ENCODE measurements at places on chromosomes 6 and 20.

DNA sequence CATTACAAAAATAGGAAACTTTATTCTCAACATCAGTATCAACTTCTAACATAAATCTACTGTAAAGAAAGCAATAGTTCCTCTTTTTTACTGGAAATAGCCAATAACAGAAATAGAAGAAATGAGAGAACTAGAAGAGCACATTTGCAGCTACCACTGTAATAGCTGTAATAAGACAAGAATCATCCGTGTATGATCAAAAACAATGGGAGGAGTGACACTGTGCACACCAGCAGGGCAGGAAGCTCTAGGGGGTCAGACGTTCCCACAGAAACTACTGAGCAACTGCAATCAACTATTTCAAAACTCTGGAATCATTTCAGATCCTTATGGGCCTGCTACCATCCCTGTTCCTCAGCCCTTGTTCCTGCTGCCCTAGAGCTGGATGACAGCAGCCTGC is 43.7 kb downstream of the NINL start:
- DNase-seq = no peak

DNA sequence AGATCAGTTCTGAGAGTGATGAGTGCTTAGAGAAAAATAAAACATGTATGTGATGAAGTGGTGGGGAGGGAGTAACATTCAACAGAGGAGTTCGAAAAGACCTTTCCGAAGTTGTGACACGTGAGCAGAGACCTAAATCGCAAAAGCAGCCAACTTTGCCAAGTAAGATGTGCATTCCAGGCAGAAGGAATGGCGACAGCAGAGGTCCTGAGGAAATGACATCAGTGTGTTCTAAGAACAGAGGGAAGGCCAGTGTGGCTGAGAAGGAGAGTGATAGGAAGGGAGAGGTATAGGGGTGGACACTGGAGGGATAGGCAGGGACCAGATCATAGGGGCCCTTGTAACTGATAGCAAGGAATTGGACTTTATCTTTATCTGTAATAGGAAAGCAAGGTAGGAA is 51.3 kb downstream of the ADAT2 start:
- DNase-seq = no peak

DNA sequence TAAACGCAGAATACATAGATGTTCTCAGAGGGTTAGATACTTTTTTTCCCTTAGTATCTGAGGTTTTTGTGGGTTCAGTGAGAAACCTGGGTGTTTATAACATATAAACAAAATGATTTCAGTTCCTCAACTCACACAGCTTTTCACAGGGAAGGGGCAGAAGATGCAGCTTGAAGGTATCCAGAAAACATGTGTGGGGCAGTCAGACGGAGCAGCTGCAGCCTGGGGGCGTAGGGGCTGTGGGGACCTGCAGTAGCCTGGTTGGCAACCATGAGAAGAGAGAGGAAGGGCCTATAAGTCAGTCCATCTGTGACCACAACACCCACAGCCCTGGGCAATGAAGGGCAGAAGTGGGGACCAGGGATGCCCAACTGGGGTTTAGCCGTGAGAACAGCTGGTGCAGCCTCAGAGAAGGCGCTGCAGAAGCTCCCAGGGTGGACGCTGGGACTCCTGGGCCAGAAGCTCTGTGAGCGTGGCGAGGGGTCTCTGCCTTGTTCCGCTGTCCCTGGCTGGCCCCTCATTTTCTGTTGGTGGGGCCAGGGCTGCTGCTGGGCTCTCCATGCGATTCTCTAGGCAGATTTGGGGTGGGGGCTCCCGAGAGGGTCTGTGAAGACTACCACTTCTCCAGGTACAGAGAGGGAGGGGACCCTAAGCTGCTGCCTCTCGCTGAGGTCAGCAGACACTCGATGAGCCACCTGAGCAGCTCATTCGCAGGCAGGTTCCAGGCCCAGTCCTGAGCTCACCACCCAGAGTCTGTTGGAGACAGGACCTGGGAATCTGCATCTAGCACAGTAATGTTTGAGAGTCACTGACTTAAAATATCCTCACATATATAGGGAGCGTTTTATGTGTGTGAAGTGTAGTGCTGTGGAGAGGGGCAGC is 181.2 kb downstream of the ZDHHC14 start:
- DNase-seq = no peak

DNA sequence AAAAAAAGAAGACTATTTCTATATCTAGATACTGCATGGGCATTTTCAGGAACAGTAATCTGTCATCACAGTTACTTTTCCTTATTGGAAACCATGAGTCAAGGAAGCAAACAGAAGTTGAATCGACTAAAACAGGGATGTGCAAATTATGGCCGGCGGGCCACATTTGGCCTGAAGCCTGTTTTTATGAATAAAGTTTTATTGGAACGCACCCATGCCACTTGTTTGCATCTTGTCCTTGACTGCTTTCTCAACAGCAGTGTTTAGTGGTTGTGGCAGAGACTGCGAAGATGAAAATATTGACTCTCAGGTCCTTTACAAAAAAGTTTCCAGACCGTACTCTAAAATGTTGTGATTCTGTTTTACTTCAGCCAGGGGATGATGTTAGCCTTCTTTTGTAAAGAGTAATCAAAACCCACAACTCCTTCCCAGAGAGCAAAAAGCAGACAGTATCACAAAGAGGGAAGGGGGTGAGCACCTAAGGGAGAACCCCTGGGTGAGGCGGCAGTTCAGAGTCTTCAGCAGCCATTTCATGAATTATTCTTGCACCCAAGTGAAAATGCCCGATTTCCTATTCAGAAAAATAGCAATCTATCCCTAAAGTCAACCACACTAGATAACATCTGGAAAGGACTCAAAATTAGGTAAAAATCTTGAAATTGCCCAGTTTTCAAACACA is 190.4 kb downstream of the MYLK4 start:
- DNase-seq = no peak

DNA sequence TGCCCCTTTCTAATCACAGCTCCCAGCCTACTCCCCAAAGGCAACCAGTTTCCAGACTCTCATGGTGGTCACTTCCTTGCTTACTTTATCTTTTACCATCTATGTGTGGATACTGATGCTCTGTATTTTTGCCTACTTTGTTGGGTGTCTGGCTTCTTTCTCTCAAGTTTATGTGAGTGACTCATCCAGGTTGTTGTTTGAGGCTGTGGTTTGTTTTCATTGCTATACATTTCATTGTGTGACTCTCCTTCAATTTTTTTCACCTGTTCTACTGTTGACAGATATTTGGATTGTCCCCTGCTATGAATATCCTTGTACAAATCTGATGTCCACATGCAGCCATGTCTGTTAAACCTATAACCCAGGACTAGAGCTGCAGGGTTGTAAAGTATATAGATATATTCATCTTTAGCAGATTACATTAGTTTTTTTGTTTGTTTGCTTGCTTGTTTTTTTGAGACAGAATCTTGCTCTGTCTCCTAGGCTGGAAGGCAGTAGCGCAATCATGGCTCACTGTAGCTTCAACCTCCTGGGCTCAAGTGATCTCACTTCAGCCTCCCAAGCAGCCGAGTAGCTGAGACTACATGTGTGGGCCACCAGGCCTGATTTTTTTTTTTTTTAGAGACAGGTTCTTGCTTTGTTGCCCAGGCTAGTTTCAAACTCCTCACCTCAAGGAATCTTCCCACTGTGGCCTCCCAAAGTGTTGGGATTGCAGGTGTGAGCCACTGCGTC is 72.9 kb upstream of the EEF1E1 start:
- DNase-seq = no peak

DNA sequence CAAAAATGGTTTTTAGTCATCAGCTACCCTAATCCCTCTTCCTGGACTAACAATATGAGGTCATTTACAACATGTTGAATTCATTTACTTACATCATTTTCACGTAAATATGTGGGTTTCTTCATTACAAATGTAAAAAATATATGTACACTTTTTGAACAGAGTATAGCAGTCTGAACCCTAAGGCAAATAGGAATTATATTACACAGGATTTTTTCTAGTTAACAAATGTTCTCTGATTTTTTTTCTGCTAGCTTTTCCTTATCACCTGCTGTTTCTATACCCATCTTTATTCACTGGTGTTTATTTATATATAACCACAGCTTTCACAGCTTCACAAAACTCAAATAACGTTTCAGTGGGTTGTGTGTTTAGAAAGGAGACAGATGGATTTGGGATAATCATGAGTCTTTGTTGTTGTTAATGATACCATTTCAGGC is 21.0 kb upstream of the CD2AP start:
- DNase-seq = no peak

DNA sequence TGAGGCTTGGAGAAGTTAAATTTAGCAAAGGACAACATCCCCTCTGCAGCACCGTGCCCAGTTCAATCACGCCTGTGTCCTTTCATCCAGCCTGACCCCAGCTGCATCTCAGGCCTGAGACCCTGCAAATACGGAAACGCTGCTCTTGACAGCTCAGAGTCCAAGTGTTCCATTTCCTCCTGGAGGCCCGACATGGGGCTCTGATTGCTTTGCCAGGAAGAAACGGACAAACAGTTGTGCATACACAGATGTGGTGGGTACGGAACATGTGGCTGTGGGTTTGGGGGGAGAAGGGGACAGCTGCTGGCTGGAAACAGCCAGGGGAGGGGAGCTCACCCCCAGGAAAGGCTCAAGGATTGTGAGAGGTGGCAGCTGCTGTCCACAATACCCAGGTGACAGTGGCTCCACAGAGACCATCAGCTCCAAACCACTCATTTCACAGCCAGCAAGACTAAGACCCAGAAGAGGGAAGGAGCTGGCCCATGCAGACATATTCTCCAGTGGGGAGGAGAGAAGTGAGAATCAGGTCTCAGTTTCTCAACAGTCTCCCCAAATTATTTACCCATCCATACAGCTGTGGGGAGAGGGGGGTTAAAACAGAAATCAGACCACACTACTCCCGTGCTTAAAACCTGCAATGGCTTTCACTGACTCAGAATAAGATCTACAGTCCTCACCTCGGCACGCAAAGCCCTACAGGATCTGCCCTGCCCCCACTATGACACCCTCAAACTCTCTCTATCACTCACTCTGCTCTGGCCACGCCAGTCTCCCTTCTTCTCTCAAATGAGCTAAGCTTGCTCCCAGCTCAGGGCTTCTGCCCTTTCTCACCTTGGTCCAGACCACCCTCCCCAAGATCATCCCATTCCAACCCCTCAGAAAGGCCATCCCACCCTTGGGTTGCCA is 89.1 kb downstream of the PREX1 start:
- DNase-seq = no peak

GRCh38 chr6:53894091-53894490 is 99.3 kb downstream of the LRRC1 start:
- DNase-seq = peak; percentile 16

DNA sequence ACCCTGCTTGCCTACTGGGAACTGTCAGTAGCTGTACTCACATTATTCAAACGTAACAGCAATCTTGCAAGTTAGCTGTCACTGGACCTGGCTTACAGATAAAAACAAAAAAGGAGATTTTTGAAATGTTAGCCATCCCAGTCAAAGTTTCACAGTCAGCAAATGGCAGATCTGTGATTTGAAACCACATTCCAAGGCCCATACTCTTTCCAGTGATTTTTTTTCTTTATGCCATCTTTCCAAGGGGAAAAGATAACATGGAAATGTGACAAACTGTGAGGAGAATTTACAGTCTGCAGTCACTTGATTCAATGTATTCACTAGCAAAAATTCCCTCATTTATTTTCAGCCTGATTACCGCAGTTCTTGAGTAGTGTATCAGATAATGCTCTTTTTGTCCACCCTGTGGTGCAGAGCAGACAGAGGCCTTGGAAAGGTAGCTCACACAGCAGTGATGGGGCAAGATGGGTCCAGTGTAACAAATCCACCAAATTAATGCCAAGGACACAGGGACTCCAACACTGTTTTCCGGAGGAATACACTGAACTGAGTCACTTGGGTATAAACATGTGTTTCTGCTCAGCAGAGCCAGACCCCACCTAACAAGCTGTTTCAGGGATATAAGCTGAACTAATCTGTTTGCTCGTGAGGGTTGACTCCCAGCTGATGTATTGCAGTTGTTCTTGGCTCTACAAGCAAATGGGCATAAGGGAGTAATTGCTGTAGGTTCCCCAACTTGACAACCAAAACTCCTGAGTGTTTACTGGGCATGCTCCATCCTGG is 49.9 kb upstream of the ADGRF1 start:
- no peak for DNase-seq

- no peak for DNase-seq
These were observed 52.9 kb upstream of the CTNNBL1 start for GRCh38 chr20:37640600-37641561.

DNA sequence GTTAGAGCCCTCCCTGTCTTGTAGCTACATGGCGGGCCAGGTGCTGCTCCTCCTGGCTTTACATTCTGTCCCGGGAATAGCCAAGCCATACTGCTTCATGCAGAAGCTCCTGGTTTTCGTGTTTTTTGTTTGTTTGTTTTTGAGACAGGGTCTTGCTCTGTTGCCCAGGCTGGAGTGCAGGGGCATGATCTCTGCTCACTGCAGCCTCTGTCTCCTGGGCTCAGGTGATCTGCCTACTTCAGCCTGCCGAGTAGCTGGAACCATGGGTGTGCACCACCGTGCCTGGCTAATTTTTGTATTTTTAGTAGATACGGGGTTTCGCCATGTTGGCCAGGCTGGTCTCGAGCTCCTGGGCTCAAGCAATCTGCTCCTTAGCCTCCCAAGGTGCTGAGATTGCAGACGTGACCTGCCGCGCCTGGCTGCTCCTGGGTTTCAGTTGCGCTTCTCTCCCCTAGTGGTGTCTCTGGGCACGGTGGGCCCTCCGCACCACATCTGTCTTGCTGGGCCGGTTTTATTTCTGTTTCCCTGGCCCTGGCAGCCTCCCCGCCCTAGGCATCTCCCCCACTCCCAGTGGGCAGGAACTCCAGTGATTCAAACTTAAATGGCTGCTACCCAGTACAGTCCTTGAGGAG is 12.9 kb downstream of the CDYL start:
- DNase-seq = no peak

- no peak for DNase-seq
These were observed 212.5 kb upstream of the CNR1 start for GRCh38 chr6:88378639-88379038.

DNA sequence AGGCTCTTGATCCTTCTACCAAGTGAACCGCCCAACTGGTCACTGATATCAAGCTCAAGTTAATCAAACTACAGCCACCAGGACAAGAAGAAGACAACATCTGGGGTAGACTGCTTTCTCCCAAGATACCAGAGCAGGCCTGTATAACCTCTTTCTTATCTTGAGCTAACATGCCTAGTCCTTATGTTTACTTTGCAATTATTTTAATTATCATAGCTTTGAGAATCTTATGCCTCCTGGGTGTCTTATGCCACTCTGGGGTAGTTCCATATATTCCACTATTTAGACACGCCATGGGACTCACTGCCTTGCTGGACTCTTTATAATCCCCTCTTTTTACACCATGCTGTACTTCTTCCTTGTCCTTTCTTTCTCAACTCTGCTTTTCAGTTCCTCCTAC is 41.5 kb upstream of the ECI2 start:
- DNase-seq = no peak

- DNase-seq = no peak
These were observed 80.8 kb upstream of the PTPN1 start for GRCh38 chr20:50429412-50429811.

DNA sequence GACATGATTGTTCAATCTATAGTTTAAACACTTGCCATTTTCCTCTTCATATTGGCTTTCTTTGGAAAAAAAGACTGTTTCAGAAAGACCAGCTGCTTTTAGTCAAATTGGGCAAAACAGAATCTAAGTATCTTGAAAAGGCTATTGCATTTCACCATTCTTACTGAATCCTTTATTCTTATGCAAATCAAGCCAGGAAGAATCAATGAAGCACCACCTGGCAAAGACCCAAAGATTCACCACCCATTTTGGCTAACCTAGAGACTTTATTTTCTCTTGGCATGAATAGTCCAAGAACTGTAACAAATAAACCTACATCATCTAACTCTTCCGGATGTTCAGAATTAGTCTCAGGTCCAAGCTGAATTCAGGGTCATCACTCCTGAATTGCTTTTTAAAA is 71.3 kb upstream of the EYA4 start:
- DNase-seq = no peak

GRCh38 chr6:42551217-42551616 is 12.6 kb upstream of the UBR2 start:
- DNase-seq = no peak

All from substantia nigra (tissue), 51 donors.